ENCODE measurements at places on chromosomes 4 and X. TPM values are rescaled to one million over a fixed set of nuclear protein-coding genes. Genes with fewer than 3 reads are reported as not detected.

The PSAPL1 gene
- 0.31 TPM for total RNA-seq

The AMBN gene
- total RNA-seq = not detected

The RTL5 gene
- total RNA-seq = 12.3 TPM

The CT45A3 gene
- total RNA-seq = not detected

The LDB2 gene
- total RNA-seq = 20.3 TPM

The TBC1D8B gene
- total RNA-seq = 12.3 TPM

Data from motor neuron (in vitro differentiated cells).